ENCODE measurements at places on chromosomes 16 and 17.
A peak's percentile ranks its signal among the peaks of the same experiment; 100 is the strongest.

- no peak for DNase-seq
These were observed 16.4 kb upstream of the CLEC18A start for GRCh38 chr16:69934751-69935150.

- DNase-seq, result no peak
These were observed 21.3 kb downstream of the ZNF423 start for GRCh38 chr16:49834531-49835151.

GRCh38 chr17:1480747-1481465, 11.6 kb downstream of the MYO1C start:
- DNase-seq, result peak; percentile 37

DNA sequence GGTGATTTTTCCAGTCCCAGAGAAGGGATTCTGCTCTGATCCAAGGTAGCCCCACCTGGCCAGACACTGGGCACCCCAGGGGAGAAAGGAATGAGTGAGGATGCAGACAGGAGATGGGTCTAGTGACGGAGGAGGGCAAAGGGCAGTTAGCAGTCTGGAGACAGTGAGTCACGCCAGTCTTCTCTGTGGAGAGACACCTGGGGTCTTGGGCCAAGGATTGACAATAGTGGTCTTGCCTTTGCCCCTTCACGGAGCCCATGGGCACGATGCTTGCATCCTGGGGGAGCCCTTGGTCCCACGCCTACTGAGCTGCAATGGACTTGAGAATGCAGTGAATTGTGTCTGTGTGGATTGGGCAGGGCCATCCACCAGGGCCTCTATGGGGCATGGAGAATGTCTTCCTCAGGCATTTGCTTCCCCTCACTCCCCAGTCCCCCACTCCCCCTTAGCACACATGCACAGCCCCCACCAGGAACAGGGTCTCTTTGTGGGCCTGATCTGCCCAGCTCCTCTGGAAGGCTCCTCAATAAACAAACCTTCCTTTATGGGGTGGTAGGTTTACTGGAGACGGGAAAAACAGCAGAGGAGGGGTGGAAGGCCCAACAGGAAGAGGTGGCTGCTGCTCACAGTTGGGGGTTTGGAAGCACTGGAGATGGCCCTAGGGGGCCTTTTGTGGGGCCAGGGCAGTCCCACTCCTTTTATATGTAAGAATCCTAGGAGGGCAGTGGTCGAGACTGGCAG, 1.4 kb downstream of the CHAD start:
- no peak for DNase-seq

GRCh38 chr17:17015230-17015629, 27.0 kb upstream of the MPRIP start:
- DNase-seq, result no peak

GRCh38 chr17:7888184-7888920, at the start of gene CHD3:
Gene CHD3, plus strand, starts transcription at chr17:7888789. Its CDS starts 212 bp downstream, at chr17:7889001.
- no peak for DNase-seq

- DNase-seq, result no peak
These were observed 38.4 kb downstream of the BPTF start for GRCh38 chr17:67863624-67864247.

GRCh38 chr17:5526821-5527598, 40.6 kb downstream of the MIS12 start:
- DNase-seq, result peak; percentile 99

GRCh38 chr17:35345926-35346771, 27.3 kb downstream of the SLFN11 start:
- peak; percentile 71 for DNase-seq

All from EH (cell line).